K562 (cell line): ENCODE measurements at places on chromosomes 4 and X.

- no peak for DNase-seq
These were observed 257.0 kb upstream of the LDB2 start for GRCh38 chr4:17155486-17155885.

DNA sequence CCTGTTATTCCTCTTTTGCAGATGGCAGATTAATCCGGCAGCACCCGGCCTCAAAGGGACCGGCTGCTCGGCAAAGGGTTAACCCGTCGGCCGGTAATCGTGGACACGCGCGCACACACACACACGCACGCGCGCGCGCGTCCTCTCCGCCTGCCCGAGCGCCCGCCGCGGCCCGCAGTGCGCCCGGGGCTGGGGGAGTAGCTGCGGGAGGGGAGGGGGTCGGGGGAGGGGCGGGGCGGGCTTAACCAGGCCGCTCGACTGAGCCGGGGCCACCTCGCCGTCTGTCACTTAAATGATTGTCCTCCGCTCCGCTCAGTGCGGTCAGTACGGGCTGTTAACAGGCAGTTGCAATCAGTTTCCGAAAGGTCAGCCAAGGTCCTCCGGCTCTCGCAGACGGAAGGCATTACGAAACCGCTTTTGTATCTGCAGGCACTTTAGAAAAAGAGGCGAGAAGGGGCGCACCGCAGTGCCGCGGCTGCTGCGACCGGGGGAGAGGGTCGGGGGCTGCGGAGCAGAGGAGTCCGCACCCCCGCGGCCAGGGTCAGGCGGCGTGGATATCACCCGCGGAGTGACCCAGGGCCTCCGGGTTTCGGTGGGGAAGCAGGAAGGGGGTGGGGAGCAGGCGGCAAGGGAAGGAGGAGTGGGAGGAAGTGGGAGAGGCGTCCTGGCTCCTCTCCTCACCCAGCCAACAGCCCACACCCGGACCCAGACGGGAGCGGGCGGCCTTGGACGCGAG is 57.3 kb upstream of the BCOR start:
- DNase-seq: peak; percentile 79

DNA sequence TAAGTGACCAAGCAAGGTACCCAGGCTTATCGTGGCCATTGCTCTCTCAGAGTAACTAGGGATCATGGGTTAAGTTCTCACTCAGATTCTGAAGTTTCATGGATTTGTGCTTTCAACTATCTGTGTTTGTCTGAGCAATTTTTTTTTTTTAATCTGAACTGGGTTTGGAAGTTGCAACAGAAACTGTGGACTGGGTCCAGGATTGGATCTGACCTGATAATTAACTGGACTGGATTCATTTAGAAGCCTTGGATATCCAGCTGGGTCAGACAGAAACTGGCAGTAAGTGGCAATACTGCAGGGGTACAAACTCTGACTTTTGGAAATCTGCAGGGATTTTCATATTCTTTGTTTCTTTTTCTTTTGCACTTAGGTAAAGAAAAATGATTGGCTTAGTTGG is 38.7 kb upstream of the FGF2 start:
- DNase-seq: no peak

GRCh38 chr4:73577371-73577770 is 42.9 kb downstream of the RASSF6 start:
- DNase-seq: no peak

DNA sequence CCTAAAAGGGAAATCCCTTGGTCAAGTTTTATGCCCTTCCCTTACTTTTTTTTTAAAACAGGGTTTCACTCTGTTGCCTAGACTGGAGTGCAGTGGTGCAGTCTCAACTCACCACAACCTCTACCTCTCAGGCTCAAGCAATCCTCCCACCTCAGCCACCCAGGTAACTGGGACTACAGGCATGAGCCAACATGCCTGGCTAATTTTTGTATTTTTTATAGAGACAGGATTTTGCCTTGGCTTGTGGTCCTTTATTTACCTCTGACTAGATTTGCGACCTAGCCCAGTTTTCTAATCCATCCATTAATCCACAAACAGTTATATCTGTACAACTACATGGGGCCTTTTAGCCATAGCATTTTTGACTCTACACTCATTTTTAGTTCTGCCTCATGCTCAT is 23.7 kb downstream of the CDS1 start:
- DNase-seq: no peak

DNA sequence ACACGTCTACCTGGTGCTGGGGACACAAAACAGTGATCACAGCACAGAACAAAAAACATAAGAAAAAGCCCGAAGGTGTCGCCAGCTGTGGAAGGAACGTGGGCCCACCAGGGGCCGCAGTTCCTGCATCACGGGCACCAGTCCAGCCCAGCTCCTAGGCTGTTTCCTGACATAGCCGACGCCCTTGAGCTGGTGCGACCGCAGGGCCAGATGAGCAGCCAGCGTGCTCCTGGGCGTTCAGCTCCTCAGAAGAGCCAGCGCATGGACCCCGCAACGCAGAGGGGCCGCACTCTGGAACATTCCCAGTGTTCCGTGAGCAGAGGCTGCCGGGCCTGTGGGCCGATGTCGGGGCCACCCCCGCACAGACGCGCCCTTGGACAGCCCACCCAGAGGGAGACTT is 44.1 kb downstream of the GAK start:
- no peak for DNase-seq

GRCh38 chrX:132270699-132271098 is 51.5 kb upstream of the RAP2C start:
- DNase-seq: no peak

DNA sequence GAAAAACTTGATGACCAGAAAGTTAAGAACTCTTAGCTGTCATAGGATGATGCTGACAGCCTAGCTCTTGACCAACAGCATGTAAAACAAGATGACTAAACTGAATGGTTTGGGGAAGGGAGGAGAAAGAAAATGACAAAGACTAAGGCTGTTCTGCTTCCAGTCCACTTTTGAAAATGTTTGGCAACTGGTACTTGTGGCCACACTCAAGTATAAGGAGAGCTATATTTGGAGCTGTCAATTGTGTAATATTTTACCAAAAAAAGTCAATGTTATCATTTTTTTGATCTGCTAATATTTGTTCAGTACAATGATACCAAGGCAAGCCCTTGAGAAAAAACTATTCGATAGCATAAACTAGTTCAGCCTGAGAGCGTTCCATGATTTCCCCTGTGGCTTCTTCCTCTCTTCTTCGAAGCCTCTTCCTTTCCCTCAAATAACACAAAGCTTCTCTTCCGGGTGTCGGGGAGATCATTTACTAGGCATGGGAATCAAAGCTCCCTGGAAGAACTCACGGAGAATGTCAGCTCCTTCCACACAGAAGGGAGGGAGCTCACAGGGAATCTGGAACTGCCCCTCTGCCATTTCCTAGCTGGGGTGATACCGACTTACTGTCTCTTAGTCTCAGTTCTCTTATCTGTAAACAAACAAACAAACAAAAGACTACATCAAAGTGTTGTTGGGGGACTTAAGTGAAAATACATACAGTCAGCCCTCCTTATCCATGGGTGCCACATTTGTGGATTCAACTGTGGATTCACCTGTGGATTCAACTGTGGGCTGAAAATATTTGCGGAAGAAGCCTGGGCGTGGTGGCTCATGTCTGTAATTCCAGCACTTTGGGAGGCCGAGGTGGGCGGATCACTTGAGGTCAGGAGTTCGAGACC is 82.6 kb downstream of the SCD5 start:
- no peak for DNase-seq

GRCh38 chrX:3695536-3695935 is 17.9 kb downstream of the PRKX start:
- DNase-seq: no peak

- no peak for DNase-seq
These were observed 21.4 kb downstream of the WDR44 start for GRCh38 chrX:118367338-118367737.

DNA sequence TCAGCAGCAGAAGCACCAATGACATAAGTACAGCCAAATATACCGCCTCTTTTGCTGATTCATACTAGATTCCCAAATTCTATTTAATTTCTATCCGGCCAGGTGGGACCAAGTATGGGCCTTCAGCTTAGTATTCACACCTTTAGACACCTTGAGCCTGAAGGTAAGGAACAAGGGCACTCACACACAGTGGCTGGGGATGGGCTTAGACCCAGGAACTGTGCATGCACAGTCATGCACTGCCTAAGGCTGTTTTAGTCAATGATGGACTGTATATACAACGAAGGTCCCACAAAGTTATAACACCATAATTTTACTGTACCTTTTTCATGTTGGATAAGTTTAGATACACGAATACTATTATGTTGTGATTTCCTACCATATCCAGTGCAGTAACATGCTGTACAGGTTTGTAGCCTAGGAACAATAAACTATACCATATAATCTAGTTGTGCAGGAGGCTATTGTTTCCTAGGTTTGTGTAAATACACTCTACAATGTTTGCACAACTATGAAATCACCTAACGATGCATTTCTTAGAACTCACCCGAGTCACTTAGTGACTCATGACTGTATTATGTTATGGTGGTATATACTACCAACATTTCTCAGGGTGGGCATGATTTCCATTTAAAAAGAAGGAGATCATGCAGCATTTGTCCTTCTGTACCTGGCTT is 9.7 kb upstream of the CLNK start:
- no peak for DNase-seq

GRCh38 chr4:25937801-25938200 is 23.8 kb downstream of the SMIM20 start:
- DNase-seq: no peak

DNA sequence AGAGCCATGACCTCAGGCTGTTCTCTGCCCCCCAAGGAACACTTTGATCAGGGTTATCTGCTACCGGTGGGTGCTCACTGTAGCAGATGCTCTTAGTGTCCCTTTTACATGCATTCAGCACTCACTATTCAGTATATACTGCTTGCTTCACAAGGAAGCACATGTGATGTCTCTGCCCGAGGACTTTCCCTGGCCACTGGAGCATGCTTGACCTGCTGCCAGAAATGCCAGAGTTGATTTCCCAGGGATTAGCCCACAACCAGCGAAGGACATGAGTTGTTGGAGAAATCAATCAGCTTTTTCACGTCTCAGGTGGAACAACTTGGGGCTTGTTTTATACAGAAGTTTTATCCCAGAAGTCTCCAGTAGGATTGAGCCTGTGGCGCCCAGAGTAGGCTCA is 51.2 kb upstream of the RPS6KA3 start:
- no peak for DNase-seq

- no peak for DNase-seq
These were observed 72.5 kb downstream of the SLC16A2 start for GRCh38 chrX:74493806-74494205.

GRCh38 chr4:6331018-6331417 is 61.4 kb downstream of the WFS1 start:
- DNase-seq: peak; percentile 61

DNA sequence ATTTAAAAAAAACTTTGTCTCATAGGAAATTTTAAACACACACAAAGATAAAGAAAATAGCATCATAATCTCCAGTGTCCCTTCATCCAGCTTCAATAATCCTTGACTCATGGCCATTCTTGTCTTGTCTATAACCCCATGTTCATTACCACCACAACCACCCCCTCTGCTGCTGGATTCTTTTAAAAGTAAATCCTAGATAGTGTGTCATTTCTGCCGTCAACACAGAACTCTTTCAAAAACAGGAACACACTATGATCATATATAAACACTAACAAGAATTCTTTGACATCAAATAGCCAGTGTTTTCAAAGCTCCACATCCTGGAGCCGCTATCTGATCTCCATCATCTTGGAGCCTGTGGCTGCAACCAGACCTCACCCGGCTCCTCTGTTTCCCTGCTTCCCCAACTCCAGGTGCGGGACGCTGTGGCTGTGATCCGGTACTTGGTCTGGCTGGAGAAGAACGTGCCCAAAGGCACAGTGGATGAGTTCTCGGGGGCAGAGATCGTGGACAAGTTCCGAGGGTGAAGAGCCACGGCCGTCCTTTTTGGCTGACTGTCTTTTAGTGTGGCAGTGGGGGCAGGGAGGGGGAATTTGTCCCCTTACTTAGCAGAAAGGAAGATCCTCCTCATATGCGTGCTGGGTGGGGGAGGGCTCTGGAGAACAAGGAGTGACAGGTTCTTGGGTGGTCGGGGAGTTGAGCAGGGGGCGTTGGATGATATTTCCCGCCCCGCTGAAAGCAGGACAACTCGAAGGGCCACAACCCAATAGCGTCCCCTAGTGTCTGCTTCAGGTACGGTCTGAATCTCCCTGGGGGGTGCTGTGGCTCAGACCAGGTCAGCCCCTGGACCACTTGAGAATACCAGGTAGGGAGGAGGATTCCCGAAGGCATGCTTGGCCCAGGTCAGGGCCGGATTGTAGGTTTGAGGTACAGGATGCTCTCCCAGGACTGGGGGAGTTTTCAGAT is 15.6 kb downstream of the XPNPEP2 start:
- DNase-seq: peak; percentile 60

GRCh38 chr4:77629885-77630284 is 24.3 kb downstream of the CXCL13 start:
- no peak for DNase-seq

GRCh38 chrX:20442597-20442996 is 175.9 kb upstream of the RPS6KA3 start:
- DNase-seq: peak; percentile 38

DNA sequence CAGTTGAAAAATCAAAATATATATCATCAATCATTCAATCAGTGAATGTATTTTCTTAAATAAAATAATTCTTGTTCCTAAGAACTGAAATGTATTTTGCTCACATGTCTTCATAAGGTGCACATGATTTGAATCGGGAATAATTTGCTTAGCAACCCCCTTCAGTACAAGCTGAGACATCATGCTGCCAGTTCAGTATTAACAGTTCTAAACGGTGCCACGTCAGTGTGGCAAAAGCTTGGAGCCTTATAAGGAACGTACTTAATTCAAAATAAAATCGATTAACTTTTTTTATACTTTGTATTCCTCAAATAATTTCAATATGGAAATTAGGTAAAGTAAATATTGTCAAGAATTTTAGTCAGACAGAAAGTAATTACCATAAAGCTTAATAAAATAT is 287.9 kb downstream of the CCSER1 start:
- no peak for DNase-seq

DNA sequence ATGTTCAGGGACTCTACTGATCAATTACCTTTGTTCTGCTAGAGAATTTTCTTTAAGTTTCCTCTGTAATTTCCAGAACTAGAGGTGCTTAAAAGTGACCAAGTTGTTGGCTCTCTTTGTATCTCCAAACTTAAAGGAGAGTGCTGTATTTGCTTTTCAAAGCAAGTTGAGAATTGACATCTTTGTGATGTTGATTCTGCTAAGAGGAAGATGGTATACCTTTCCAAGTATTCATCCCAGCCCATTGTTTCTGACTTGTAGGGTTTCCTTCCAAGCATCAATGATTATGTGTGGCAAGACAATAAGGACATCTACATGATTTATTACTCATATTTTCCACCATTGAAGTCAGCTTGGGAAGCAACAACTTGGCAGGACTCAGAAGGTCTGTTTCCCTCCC is 190.6 kb downstream of the GC start:
- no peak for DNase-seq

- no peak for DNase-seq
These were observed 7.8 kb downstream of the PAPSS1 start for GRCh38 chr4:107712236-107712635.
